Common myeloid progenitor, CD34-positive (primary cell): ENCODE measurements at places on chromosomes 6 and 20.

- DNase-seq = no peak
Measured at GRCh38 chr6:158005626-158006180, 24.0 kb downstream of the SYNJ2 start.

- peak; percentile 36 for DNase-seq
Measured at GRCh38 chr20:59004763-59005522, 2.1 kb downstream of the CTSZ start.

DNA sequence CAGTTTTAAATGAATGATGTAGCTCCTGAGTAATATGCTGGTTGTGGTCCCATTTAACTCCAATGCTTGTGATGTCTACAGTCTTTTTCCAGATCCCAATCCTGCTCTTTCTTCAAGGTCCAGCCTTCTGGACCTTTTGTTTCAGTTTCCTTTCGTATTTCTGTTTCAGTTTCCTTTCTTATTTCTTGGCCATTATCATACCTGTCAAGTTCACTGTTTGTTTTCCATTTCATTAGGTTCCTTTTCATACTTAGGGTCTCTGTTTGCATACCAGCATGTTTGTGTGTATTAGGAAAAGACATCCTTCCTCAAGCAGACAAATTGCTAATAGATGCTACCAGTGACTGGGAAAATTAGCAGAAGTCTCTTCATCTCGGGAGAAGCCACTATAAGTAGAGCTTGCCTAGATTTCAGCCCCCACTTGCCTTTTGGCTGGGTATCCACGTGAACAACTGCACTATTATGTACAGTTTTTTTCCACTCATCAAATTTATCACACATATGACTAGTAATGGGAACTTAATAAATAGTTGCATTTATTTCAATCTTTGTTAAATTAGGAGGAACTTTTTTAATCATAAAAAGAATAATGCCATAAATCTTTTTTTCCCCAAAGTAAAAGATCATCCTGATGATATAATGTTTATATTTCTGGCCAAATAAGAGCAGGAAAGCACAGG is 583.4 kb downstream of the BCKDHB start:
- DNase-seq = no peak

GRCh38 chr6:150276937-150277742 is 91.7 kb upstream of the IYD start:
- no peak for DNase-seq

DNA sequence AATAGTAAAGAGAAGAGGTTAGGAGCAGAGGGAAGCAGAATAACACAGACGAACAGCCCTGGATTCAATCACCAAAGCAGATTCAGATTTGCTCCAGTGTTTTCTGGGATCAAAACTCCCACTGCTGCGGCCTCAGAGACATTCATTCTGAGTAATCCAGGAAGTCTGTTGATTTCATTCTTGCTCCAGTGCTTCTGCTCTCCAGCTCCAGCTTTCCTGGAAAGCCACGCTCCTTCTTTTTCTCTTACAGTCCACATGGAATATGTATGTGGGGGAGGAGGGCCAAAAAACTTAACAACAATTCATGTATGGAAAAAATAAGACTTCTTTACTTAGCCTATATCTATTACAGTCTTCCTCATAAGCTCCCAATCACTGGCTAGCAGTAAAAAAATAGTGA is 26.4 kb upstream of the UST start:
- DNase-seq = no peak

- peak; percentile 18 for DNase-seq
Measured at GRCh38 chr6:4732691-4733315, 43.4 kb upstream of the CDYL start.

GRCh38 chr6:142993977-142994376 is 49.0 kb upstream of the HIVEP2 start:
- no peak for DNase-seq

DNA sequence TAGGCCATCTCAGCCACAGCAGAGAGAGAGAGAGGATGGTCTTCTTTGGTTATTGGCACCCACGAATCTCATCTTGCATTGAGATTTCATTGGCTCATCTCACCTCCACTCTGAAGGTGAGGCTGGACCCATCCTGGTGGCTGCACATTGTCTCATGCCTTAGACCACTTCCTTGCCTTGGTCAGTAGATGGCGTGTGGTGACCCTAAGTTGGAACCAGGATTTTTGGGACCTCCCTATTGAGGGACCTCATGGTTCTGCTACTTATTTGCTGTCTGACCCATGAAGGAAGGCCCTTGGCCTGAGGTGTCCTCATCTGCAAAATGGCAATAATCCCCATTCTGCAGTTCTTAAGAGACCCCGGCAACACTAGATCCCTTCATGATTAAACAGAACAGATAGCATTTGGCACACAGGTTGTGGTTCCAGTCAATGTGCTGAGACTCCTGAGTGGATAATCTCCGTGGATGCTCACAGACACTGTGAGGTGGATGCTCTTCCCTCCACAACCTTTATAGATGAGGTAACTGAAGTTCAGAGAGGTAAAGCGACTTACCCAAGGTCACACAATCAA is 21.5 kb upstream of the AAR2 start:
- DNase-seq = peak; percentile 56

DNA sequence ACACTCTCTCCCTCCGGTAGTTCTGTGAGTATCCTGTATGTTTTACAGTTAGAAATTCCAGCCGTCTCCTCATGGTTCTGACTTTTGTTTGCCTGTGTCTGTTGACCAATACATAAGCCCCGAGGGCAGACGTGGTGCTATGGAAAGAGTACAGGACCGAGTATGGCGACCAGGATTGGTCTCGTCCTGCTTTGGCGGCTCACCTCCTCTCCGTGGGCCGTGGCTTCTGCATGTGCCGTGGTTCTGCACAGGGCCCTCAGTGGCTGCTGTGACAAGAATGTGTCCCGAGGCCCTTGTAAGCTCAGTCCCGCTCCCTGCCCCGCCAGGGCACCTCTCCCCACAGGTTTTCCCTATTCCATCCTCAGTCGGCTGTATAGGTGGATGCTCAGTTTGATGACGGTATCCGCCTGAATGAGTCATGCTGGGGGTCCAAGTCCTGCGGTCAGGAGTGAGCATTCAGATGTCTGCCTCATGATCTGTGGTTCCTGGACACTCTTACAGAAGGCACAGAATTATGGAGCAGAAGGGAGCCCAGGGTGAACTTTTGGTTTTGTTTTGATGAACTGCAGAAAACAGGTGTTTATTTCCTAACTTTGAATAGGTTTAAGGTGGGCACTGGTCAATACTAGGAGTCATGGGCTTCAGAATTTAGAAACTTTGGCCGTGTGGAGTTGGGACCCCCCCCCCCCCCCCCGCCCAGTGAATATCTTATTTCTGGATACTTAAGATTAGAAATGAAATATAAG is 1.2 kb downstream of the ARFGAP1 start:
- no peak for DNase-seq

DNA sequence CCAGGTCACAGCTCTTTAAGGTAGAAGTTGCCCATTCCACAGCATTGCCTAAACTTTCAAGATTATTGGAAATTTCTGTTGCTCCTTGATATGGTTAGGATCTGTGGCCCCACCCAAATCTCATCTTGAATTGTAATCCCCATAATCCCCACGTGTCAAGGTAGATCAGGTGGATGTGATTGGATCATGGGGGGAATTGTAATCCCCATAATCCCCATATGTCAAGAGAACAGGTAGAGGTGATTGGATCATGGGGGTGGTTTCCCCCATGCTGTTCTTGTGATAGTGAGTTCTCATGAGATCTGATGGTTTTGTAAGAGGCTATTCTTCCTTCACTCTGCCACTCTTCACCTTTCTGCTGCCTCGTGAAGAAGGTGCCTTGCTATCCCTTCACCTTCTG is 327.4 kb upstream of the MAP3K7 start:
- DNase-seq = no peak

GRCh38 chr6:20696676-20697075 is 162.4 kb downstream of the CDKAL1 start:
- no peak for DNase-seq

- no peak for DNase-seq
Measured at GRCh38 chr6:162644153-162644552, 83.4 kb downstream of the PRKN start.

DNA sequence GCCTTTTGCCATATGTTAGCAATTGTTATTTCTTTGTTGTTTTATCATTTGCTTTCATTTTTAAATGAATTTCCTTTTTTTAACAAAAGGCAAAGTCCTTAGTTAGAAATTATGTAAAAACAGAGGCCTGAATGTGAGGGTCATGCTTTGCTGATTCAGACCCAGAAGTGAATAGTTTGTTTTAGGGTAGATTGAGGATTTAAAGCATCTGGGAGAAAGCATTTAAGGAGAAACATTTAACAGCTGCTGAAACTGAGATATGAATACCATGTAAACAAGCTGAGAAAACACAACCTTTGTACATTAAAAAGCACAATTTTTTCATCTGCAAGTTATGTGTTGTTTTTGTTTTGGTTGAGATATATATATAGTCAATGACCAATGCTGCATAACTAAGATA is 8.0 kb downstream of the HTR1B start:
- DNase-seq = no peak

GRCh38 chr6:16684195-16684689 is 77.0 kb downstream of the ATXN1 start:
- peak; percentile 79 for DNase-seq

- no peak for DNase-seq
Measured at GRCh38 chr20:41932431-41932830, 314.3 kb upstream of the CHD6 start.

DNA sequence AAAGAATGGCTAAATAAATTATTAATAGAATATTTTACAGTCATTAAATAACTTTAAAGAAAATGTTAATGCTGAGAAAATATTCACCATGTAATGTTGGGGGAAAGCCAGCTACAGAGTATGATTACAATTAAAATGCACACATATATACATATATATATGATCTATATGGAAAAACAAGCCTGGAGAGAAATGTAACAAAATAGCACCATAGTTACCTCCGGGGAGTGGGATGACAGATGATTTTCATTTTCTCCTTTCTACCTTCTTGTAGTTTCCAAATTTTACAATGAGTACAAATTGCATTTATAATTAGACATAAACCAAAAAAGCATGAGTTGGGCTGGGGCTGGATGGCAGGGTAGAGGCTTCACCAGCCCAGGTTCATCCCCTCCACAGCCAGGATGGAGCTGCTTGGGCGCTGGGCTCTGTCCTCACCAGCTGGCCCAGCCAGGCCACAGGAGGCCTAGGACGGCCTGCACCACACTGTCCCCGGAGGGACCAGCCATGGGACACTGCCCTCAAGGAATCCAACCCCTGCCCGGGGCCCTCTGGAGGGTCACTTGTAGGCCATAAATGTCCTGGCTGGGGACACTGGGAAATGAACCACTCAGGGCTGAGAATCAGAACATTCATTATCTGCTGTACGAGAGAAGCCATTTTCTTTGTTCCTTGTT is 10.3 kb downstream of the C20orf203 start:
- no peak for DNase-seq

GRCh38 chr20:32368323-32368722 is 10.2 kb downstream of the ASXL1 start:
- DNase-seq = no peak

- DNase-seq = peak; percentile 75
Measured at GRCh38 chr20:11796026-11796425, 121.7 kb upstream of the BTBD3 start.

DNA sequence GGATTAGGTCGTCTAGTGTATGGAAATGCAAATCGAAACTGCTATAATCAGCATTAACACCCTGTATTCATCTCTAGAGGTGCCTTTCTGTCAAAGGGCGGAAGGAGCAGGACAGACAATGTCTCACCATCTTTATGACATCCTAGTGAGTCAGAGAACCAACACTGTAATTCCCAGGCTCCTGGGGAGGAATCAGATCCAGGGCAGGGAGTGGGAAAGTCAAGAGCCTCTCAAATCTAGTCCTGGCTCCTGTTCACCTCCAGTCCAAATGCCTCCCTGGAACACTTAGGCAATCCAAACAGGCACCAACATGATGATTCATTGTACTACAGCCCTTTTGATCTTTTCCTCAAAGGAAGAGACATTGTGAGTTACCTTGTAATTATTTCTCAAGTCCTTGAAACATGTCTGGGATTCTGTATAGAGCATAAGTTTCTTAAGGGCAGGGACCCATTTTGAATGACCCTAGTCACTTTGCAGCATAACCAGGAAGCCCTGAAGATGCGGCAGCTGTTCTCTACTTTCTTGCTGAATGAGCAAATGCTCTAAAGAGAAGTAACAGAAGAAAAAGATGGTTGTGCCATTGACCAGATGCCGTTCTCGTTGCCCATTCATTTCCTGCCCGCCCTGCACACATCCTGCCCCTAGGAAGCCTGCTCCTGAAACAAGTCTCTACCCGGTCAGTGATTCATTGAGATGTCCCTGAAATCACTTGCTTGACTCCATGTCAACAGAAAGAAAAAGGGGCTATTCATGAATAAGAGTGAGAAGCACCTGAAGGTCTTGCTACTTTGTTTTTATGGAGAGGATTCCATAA is 112.8 kb upstream of the JARID2 start:
- DNase-seq = no peak

DNA sequence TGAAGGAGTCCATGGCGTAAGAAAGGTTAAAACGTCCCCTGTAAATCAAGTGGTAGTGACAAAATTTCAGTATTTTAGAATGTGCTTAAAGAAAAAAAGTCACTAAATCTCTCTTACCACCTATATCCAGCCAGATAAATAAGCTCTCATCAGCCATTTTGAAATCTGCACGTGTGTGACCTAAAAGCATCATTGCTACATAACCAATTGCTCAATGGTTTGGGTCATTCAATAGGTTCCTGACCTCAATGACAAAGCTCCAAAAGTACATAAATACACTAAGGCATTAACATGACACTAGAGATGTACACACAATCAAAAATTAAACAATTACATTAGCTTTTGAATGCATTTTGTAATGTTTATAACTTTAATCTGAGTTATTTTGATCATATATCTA is 272.4 kb downstream of the GMDS start:
- no peak for DNase-seq

- peak; percentile 75 for DNase-seq
Measured at GRCh38 chr20:23441850-23442313, 2.4 kb downstream of the CSTL1 start.

DNA sequence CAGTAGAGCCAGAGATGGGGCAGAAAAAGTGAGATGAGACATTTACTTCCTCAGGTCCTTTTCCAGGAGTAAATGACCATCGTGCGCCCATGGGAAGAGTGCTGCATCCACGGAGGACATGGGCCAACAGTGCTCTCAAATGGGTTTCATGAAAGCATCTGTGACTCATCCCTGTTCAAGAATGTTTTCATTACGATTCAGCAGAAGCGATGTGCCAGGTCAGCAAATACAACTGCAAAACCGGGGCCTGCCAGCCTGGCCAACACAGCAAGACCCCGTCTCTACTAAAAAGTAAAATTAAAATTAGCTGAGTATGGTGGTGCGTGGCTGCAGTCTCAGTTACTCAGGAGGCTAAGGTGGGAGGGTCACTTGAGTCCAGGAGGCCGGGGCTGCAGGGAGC is 125.1 kb downstream of the LY86 start:
- DNase-seq = no peak
